Karpas-422 (cell line): ENCODE measurements at places on chromosomes 7 and 10.

- H3K27me3 ChIP-seq: no peaks in the 10 kb centered on the region
- H3K4me3 ChIP-seq: no peak overlapping the region
- no peaks in the 10 kb centered on the region for H3K4me1 ChIP-seq
- no peak overlapping the region for H3K27ac ChIP-seq
These were observed 777.4 kb downstream of the SORCS1 start for GRCh38 chr10:106387063-106387462.

- no peaks in the 10 kb centered on the region for H3K4me1 ChIP-seq
- no peak overlapping the region for H3K4me3 ChIP-seq
- no peak for DNase-seq
- no peaks in the 10 kb centered on the region for H3K27me3 ChIP-seq
- H3K36me3 ChIP-seq: no peaks in the 10 kb centered on the region
- H3K27ac ChIP-seq: no peak overlapping the region
These were observed 657.3 kb upstream of the PFKP start for GRCh38 chr10:2410049-2410448.

DNA sequence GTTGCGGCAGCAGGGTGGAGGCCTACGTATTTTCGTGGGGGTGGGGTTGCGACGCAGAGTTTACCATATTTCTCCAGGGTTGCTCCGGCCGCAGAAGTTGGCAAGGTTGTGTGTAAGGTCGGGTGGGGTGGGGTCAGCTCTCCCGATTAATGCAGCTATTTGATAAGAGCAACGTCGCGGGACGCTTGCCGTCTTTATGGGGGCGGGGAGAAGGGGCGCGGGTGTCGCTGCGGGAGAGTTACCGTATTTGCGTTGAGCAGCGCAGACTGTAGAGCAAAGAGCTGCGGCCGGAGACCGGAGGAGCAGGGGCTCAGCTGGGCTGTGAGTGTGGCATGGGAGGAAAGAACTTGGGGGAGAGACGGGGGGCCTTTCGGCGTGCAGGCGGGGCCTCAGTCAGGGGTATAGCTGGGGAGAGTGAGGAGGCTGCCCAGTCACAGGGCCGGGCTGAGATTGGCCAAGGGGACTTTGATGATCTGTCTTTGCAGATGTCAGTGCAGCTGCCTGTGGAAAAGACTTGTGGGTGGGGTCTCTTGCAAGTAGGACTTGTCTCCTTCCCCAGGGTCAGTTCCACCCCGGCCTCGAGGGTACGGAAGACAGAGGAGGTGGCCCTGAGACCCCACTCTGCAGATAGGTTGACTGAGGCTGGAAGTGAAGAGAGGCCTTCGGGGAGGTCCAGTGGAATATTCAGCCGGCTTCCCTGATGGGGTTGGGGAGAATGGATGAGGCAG, 26.6 kb downstream of the ZNF775 start:
- H3K27me3 ChIP-seq: no peaks in the 10 kb centered on the region
- H3K4me1 ChIP-seq: peaks cover 31% of the 10 kb centered on the region
- H3K36me3 ChIP-seq: no peaks in the 10 kb centered on the region
- DNase-seq: no peak

GRCh38 chr10:60138842-60139241, 232.5 kb upstream of the CCDC6 start:
- H3K36me3 ChIP-seq: no peaks in the 10 kb centered on the region
- peaks cover 63% of the 10 kb centered on the region for H3K4me1 ChIP-seq
- no peak overlapping the region for H3K4me3 ChIP-seq
- H3K27me3 ChIP-seq: no peaks in the 10 kb centered on the region
- H3K27ac ChIP-seq: no peak overlapping the region

- no peak overlapping the region for H3K4me3 ChIP-seq
- no peak overlapping the region for H3K27ac ChIP-seq
- H3K36me3 ChIP-seq: no peaks in the 10 kb centered on the region
- H3K4me1 ChIP-seq: no peaks in the 10 kb centered on the region
- DNase-seq: no peak
- no peaks in the 10 kb centered on the region for H3K27me3 ChIP-seq
These were observed 4.3 kb upstream of the UCN3 start for GRCh38 chr10:5360318-5360915.

- no peaks in the 10 kb centered on the region for H3K27me3 ChIP-seq
- H3K36me3 ChIP-seq: no peaks in the 10 kb centered on the region
- H3K27ac ChIP-seq: no peak overlapping the region
- H3K4me3 ChIP-seq: no peak overlapping the region
These were observed 76.5 kb downstream of the JAZF1 start for GRCh38 chr7:28104041-28104541.

DNA sequence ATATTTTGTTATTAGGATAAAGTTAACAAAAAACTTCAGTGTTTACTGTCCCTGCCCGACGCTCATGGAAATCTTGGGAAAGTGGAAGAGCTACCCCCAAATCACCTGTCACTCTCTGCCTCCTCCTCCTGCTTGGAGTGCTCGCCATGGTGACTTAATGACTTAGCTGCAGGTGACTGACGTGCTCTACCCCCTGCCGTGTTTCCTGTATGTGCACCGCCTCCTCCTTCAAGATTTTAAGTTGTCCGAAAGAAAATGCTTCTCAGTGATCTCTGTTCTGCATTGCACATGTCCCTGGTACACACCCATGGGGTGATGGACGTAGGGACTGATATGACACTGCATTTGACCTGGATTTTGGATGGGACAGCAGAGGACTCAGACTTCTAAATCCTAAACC, 338.8 kb upstream of the SHH start:
- DNase-seq: no peak
- H3K36me3 ChIP-seq: no peaks in the 10 kb centered on the region
- H3K27me3 ChIP-seq: no peaks in the 10 kb centered on the region
- no peaks in the 10 kb centered on the region for H3K4me1 ChIP-seq
- H3K4me3 ChIP-seq: no peak overlapping the region

- H3K27ac ChIP-seq: no peak overlapping the region
- H3K36me3 ChIP-seq: no peaks in the 10 kb centered on the region
- H3K27me3 ChIP-seq: no peaks in the 10 kb centered on the region
- H3K4me1 ChIP-seq: no peaks in the 10 kb centered on the region
- no peak overlapping the region for H3K4me3 ChIP-seq
These were observed 8.8 kb downstream of the NXPH1 start for GRCh38 chr7:8442051-8442813.

DNA sequence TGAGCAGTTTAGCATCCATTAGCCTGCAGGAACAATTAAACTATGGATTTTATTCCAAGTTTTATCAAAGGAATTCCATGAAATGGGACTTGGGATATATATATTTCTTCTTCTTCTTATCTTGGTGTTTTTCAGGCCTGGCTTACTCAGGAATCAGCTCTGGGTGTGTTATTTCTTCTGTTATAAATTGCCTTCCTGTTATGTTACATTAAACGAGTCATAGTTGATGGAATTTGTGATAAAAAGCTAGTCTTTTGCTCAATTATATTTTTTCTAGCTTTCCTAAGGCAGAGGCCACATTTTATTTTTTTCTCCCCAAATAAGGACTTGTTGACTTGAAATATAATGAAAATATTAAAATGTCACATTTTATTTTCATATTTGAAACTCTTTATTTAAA, 141.3 kb downstream of the EPC1 start:
- peaks cover 3% of the 10 kb centered on the region; the same call in 1 of the 2 replicates for H3K4me1 ChIP-seq
- no peak for DNase-seq
- H3K4me3 ChIP-seq: no peak overlapping the region
- H3K27ac ChIP-seq: no peak overlapping the region
- H3K27me3 ChIP-seq: no peaks in the 10 kb centered on the region
- no peaks in the 10 kb centered on the region for H3K36me3 ChIP-seq

- no peaks in the 10 kb centered on the region for H3K27me3 ChIP-seq
- no peak overlapping the region for H3K4me3 ChIP-seq
- no peak for DNase-seq
These were observed 193.2 kb downstream of the TEX36 start for GRCh38 chr10:125489731-125490130.

DNA sequence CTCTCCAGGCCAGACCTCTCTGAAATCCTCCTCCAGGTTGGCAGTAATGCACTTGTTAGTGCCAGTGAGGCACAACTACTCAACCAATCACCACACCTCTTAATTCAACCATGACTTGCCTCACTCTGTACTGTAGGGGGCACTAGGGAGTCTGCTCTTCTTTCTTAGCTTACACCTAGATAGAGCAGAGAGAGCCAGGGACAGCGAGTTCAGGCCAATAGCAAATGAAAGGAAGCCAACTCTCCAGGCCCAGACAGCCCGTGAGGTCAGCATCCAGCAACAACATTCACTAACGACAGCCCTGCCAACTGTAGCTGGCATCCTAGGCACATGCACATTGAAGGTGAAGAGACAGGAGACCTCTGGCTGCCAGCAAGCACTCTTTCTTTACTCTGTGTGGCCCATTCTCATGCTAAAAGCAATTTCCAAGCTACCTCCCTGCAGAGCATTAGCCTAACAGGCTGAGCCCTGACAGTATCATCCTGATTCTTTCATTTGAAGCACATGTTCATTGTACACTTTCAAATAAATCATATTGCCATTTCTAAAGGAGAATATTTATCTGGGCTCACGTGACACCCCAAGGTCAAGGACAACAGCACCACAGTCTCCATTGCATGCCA, 136.3 kb downstream of the DPY19L1 start:
- no peak overlapping the region for H3K27ac ChIP-seq
- no peaks in the 10 kb centered on the region for H3K36me3 ChIP-seq
- peak; percentile 80 for DNase-seq
- no peaks in the 10 kb centered on the region for H3K27me3 ChIP-seq
- H3K4me3 ChIP-seq: no peak overlapping the region
- no peaks in the 10 kb centered on the region for H3K4me1 ChIP-seq

DNA sequence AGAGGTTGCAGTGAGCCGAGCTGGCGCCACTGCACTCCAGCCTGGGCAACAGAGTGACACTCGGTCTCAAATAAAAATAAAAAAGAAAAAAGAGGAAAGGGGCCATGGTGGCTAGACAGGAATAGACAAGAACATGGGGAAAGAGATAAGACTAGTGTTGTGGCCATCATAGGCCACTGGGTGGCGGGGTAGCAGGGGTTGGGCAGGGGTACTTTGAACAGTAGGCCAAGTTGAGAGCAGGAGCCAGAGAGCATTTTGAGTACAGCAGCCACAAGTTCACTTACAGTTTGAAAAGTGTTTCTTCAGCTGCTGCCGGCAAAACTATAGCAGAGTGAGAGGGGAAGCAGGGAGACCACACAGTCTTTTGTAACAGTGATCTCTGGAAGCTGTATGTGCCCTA, 656.0 kb downstream of the CNTNAP2 start:
- DNase-seq: no peak
- no peak overlapping the region for H3K4me3 ChIP-seq
- H3K36me3 ChIP-seq: no peaks in the 10 kb centered on the region
- no peaks in the 10 kb centered on the region for H3K4me1 ChIP-seq
- H3K27me3 ChIP-seq: no peaks in the 10 kb centered on the region
- H3K27ac ChIP-seq: no peak overlapping the region

- H3K4me1 ChIP-seq: peaks cover 81% of the 10 kb centered on the region
- H3K36me3 ChIP-seq: peaks cover 36% of the 10 kb centered on the region
- H3K27me3 ChIP-seq: no peaks in the 10 kb centered on the region
- no peak for DNase-seq
- H3K27ac ChIP-seq: peak overlapping the region; percentile 91
These were observed 22.4 kb downstream of the MTURN start for GRCh38 chr7:30157204-30157603.

DNA sequence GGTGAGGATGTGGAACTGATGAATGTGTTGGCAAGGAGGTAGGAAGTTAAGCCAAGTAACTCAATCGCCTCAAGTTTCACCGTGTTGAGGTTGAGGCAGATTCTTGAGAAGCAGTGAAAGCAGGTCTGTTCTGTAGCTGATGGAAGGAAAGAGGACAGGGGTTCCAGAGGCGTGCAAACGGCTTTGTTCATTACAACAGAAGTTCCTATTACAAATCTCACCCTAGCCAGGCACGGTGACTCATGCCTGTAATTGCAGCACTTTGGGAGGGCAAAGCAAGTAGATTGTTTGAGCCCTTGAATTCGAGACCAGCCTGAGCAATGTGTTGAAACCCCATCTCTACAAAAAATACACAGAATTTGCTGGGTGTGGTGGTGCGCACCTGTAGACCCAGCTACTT, 36.9 kb upstream of the PTF1A start:
- no peak for DNase-seq
- no peaks in the 10 kb centered on the region for H3K27me3 ChIP-seq
- H3K4me3 ChIP-seq: no peak overlapping the region
- no peaks in the 10 kb centered on the region for H3K36me3 ChIP-seq
- H3K27ac ChIP-seq: no peak overlapping the region

GRCh38 chr7:42342381-42342780, 105.4 kb upstream of the GLI3 start:
- H3K4me1 ChIP-seq: no peaks in the 10 kb centered on the region
- H3K27ac ChIP-seq: no peak overlapping the region
- H3K27me3 ChIP-seq: no peaks in the 10 kb centered on the region
- no peak overlapping the region for H3K4me3 ChIP-seq
- DNase-seq: no peak

GRCh38 chr10:71419002-71419540, 22.4 kb downstream of the CDH23 start:
- H3K4me1 ChIP-seq: no peaks in the 10 kb centered on the region
- DNase-seq: no peak
- no peak overlapping the region for H3K27ac ChIP-seq
- no peaks in the 10 kb centered on the region for H3K36me3 ChIP-seq
- H3K27me3 ChIP-seq: no peaks in the 10 kb centered on the region
- no peak overlapping the region for H3K4me3 ChIP-seq

DNA sequence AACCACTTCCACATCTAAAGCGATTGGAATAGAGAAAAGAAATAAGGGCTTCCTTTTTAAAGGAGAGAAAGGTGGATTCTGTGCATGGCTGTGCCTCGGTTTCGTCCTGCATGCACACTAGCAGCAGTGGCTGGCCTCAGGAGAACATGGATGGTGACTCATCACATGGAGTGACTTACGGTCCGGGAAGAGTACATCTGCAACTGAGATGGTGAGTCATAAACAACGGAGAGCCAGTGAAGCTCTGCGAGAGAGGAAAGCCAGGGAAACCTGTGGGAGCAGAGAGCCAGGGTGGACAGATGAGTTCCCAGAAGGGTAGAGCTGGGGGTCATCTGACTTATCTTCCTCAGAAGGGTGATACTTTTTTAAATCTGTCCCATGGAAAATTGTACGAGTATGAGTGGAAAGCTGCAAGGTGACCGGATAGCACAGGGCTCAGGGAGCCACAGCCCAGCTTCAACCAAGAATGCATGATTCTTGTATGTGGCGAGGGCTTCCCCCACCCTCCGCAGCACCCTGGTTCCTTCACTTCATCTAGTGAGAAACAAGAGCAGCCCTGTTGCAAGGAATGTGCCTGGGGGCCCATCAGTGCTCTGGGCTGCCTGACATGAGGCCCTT, 259.1 kb downstream of the KLF6 start:
- H3K4me1 ChIP-seq: no peaks in the 10 kb centered on the region
- no peak overlapping the region for H3K27ac ChIP-seq
- no peak overlapping the region for H3K4me3 ChIP-seq
- no peak for DNase-seq
- 0 out of 2 replicates have a peak, but pooled peaks cover 3% of the 10 kb centered on the region for H3K27me3 ChIP-seq

GRCh38 chr7:90772410-90772809, 176.3 kb downstream of the CDK14 start:
- DNase-seq: peak; percentile 90
- H3K4me3 ChIP-seq: no peak overlapping the region
- peak overlapping the region; percentile 91 for H3K27ac ChIP-seq
- no peaks in the 10 kb centered on the region for H3K27me3 ChIP-seq

- no peaks in the 10 kb centered on the region for H3K27me3 ChIP-seq
- peak; percentile 50 for DNase-seq
- no peaks in the 10 kb centered on the region for H3K36me3 ChIP-seq
- H3K4me1 ChIP-seq: no peaks in the 10 kb centered on the region
- H3K27ac ChIP-seq: no peak overlapping the region
These were observed 104.1 kb downstream of the ZNF467 start for GRCh38 chr7:149669121-149669818.
